ENCODE measurements at places on chromosomes 4 and X.

DNA sequence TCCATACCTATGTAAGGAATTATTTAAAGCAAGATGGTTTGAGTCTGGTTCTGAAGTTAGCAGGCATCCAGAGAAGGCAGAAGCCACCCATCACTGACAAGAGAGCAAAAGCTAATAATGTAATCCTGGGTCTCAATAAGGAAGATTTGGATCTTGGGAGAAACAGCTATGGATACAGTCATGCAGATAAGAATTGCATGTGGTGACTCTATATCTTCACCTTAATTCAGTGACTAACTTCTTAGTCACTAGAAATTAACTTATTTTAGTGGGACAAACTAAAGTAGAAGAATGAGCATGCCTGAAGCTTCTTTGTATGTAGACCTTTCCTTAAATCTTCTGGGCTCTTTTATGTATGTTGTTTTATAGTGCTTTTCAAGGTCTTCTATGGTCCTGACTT is 66.6 kb downstream of the ATP10D start:
- no peak for DNase-seq

- no peak for DNase-seq
These were observed 713 bp downstream of the PLXNB3 start for GRCh38 chrX:153764786-153765137.

DNA sequence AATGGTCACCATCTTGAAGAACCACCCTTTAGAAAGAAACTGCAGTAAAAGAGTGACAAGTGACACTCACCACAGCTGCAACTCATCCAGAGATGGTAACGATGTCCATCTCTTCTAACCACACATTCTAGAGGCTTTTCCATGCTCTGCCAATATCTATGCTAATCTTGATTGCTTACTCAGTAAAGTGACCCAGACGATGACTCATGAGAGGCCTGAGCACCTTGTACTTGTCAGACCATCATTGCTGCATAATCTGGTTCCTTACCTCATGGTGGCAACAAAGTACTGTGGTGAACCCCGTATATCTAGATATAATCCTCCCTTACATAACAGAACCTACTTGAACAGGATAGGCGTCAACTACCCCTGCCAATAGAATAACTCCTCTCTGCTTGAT is 75.6 kb downstream of the CCNG2 start:
- no peak for DNase-seq

DNA sequence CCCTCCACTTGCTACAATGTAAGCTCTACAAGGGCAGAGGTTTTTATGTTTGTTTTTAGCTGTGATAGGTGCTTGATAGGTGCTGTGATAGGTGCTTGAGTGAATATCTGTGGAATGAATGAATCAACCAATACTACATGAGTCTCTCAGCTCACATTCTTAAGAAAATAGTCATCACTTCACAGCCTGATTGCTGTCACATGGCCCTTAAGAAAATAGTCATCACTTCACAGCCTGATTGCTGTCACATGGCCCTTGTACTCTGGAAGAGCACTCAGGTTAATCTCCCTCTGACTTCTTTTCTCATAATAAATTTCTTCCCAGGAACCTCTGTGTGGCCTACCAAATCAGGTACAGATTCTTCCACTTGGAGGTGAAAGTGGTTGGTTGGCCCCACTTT is 335.2 kb downstream of the TENM3 start:
- no peak for DNase-seq

All from stimulated activated CD4-positive, alpha-beta T cell treated with anti-CD3 and anti-CD28 coated beads, Interleukin-4, amount 100 ng/mL, for 1 hour (primary cell).